ENCODE measurements at places on chromosomes 16 and 17.

DNA sequence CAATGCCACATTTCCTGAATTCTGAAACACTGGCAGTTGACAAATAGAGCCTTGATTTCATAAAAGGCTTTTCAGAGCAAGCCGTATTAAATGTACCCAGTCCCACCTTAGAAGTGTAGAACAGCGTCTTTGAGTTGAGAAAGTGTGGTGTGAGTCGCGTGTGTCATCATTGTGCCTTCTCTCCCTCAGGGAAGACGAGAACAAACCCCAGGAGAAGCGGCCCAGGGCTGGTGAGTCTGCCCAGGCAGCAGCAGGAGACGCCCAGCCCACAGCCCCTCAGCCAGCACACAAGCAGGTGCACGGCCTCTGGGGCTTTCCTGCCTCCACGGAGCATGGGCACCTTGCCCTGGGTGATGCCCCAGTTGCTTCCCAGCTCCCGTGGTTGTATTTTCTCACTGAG is 34.0 kb downstream of the CIBAR2 start:
- DNase-seq = no peak

GRCh38 chr17:63399856-63400255 is 46.2 kb downstream of the CYB561 start:
- no peak for DNase-seq

DNA sequence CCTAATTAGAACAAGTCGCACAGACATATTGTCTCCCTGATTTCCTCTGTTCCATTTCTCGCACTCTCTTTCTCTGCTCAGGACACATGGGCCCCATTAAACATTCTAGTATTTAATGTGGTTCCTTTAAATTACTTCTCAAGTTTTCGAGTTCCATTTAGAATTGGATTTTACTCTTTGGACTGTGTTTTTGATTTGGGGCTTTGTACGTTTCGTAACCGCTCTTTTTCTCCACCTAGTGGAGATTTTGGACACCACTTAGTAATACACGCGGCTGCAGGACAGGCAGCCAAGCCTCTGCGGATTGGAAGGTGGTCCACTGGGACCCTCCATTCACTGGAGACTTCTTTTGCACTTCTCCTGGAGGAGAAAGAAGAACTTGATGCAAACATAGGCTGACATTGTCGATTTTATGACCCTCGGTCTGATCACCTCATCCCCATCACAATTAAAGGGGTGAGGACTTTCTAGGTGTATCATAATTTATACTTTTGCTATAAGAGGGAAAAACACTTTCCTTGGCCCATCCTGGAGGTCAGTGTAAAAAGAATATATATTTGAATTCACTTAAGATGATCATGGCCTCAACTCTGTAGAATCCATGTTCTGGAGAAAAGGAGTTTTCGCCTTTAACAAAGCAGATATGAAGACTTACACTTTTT is 85.7 kb downstream of the NOG start:
- no peak for DNase-seq

- no peak for DNase-seq
These were observed 6.2 kb upstream of the DUSP14 start for GRCh38 chr17:37483311-37484039.

GRCh38 chr16:88449267-88449561 is 3.9 kb upstream of the ZFPM1 start:
- no peak for DNase-seq

DNA sequence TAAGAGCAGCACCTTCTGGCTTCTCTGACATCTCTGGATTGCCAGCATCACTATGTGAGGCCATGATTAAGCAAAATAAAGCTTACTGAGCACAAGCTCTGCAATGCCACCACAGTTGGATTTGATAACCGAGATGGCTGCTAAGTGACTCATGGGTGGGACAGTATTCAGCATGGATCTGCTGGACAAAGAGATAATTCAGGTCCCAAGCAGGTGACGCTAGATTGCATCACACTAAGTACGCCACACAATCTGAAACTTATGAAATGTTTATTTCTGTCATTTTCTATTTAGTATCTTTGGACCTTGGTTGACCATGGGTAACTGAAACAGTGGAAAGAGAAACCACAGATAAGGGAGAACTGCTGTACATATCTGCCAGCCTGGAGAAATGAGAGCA is 27.4 kb downstream of the CDRT15 start:
- DNase-seq = no peak

GRCh38 chr16:88685156-88686061 is 898 bp downstream of the SNAI3 start:
- DNase-seq = peak; percentile 39
